Omental fat pad (tissue), 4 donors: ENCODE measurements at places on chromosomes 3 and 15.

DNA sequence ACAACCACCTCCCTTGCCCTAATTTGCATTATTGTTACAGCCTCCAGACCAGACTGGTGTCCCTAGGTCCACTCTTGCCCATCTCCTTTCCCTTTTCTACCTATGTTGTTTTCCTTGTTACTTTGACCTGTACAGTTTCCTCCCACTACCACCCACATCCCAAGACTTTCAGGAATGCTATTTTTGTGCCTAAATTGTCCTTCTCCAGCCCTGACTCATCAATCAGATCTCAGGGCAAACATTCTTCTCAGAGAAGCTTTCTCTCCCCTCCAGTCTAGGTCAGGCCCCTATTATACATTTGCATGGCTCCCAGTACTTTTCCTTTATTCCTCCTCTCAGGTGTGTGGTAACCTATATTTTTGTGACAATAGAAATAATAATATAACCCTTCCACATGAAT lies 241.5 kb downstream of the IGSF11 start:
- no peak for DNase-seq

DNA sequence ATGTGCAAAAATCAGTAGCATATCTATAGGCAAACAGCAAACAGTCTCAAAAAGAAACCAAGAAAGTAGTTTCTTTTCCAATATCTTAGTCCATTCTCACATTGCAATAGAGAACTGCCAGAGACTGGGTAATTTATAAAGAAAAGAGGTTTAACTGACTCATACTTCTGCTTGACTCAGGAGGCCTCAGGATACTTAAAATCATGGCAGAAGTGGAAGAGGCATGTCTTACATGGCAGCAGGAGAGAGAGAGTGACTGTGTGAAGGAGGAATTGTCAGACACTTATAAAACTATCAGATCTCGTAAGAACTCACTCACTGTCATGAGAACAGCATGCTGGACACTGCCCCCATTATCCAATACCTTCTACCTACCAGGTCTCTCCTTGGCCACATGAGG lies 327.9 kb upstream of the EPHA3 start:
- DNase-seq = no peak

DNA sequence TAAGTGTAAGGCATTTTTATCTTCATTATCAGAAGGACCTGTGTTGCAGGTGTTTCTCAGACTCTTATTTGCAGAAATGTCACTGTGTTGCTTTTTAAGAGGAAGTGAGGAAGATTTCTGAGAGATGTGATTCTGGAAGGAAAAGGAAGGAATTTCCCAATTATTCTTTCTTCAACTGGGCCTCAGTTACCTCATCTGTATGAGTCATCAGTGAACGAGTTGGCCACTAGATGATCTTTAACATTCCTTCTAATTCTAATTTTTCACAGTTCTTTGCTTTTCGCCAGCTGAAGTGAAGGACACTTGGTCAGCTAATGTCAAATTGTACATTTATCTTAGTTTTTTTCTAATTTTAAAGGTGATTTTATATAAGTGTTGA lies 28.9 kb downstream of the CLEC3B start:
- no peak for DNase-seq

- DNase-seq = no peak
Measured at GRCh38 chr15:73884159-73884558, 10.8 kb downstream of the TBC1D21 start.

- no peak for DNase-seq
Measured at GRCh38 chr3:183265834-183266417, 12.9 kb downstream of the B3GNT5 start.

DNA sequence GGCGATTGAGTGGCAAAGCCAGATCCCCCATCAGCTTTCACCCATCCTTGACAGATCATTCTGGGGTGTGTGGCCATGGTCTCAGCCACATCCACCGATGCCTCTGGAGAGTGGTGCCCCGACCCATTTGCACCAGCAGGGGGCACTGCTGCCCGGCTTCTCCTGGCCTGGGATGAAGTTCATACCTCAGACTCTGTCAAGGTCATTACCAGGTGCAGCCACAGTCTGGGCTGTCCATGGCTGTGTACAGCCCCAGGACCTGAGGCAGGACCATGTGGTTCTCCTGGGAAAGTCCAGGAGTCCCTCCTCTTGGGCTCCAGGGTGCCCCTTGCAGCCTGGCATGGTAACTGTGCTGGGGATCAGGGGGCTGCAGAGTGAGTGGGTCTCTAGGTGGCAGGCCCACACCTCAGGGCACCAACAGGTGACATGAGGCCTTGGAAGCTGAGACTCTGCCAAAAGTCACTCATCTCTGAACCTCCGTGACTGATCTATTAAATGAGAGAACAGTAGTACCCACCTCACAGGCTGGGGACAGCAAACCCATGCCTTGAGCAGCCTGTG lies 67.2 kb downstream of the CACNA2D2 start:
- no peak for DNase-seq

- no peak for DNase-seq
Measured at GRCh38 chr3:191414286-191414685, 46.7 kb upstream of the PYDC2 start.

GRCh38 chr3:150114273-150114672 lies 143.6 kb upstream of the PFN2 start:
- no peak for DNase-seq

- no peak for DNase-seq
Measured at GRCh38 chr3:123096731-123097130, 29.9 kb downstream of the PDIA5 start.

DNA sequence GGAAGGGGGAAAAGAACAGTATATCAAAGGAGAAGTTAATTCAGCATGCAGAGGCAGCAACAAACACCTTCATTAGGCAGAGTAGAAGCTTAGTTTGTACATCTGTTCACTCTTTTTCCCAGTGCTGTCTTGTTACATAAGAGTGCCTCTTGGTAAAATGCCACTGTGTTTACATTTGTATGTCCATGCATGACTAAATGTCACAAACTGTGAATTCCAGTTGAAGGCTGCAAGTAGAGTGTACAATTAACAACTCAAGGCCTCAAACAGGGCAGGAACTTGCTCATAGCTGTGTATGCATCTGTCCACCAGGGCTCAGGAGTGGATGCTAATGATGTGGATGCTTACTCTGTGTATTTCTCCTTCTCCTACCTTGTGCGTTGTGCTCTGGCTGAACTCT lies 214.2 kb upstream of the TPM1 start:
- DNase-seq = no peak

DNA sequence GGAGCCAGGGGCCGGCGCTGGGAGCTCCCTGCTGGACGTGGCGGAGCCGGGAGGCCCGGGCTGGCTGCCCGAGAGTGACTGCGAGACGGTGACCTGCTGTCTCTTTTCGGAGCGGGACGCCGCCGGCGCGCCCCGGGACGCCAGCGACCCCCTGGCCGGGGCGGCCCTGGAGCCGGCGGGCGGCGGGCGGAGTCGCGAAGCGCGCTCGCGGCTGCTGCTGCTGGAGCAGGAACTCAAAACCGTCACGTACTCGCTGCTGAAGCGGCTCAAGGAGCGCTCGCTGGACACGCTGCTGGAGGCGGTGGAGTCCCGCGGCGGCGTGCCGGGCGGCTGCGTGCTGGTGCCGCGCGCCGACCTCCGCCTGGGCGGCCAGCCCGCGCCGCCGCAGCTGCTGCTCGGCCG lies 1.5 kb downstream of the SMAD6 start:
- DNase-seq = no peak

DNA sequence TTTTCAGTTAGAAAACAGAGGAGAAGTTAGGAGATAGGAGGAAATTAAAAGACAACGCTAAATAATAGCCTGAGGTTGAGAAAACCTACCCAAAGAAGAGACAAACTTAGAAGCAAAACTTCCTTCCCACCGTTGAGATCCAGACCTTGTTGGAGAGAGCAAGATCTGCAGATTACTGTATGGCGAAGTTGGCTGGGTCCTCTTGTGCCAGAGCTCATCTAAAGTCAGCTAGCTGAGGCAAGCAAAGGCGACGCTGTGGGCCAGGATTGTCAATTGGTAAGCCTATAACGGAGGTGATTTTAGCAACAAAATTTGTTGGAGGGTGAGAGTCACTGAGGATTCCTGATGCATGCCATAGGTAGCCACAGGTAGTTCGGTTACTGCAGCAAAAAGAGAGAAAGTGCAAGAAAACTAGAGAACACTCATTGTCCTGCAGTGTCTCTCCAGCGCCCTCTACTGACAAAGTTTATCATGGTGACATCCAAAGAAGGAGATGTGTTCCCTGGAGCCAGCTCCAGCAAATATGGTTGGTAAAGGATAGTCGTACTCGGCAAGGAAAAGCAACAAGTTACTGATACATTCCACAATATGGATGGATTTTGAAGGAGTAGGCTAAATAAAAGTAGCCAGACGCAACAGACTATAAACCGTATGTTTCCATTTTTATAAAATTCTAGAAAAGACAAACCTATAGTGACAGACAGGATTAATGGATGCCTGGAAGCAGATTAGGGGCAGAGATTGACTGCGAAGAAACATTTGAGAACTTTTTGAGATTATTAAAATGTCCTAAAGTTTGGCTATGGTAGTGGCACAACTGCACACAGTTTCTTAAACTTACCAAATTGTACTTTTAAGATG lies 9.8 kb upstream of the OR5K4 start:
- DNase-seq = no peak

DNA sequence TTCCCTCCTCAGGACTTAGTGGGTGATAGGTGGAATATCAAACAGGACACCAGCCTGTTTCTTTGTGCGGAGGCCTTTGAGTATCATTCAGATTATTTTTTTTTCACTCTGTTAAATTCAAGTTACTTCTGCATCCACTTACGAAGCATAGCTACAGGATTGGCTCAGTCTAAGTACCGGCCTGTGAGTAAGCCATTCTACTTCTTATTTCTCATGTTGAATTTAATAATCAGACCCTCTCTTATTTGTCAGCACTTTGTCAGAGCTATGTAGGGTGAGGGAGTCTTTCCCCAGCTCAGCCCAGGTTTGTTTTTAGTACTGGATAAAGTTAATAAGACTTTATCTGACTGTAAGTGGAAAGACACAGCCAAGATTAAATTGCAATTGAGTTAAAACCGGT lies 54.7 kb downstream of the ITPR1 start:
- DNase-seq = no peak

- DNase-seq = no peak
Measured at GRCh38 chr3:105385819-105386508, 19.3 kb downstream of the ALCAM start.

- no peak for DNase-seq
Measured at GRCh38 chr15:68698708-68699107, 119.9 kb downstream of the CORO2B start.

GRCh38 chr15:48046813-48047438 lies 73.9 kb upstream of the SLC24A5 start:
- DNase-seq = no peak

- DNase-seq = no peak
Measured at GRCh38 chr3:40079203-40079846, 230.2 kb upstream of the EIF1B start.

DNA sequence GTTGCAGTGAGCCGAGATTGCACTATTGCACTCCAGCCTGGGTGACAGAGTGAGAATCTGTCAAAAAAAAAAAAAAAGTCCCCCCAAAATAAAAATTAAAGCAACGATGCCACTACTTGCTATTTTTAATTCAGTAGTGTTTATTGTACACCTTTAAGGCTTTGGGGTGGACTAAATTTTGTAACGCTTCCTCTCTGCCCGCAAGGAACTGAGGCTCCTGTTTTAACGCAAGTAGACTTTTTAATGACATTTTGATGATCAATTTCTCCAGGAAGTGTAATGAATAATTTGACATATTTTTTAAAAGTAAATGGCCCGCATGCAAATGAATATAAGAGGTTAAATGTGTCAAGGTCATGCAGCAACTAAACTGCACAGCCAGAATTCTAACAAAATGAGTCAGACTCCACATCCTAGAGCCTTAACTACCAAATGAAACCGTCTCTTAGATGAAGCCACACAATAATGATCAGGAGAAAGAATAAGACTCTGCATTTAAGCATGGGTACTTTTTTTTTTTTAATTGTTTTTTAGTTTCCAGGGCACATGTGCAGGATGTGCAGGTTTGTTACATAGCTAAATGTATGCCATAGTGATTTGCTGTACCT lies 96.8 kb upstream of the LMOD3 start:
- DNase-seq = no peak

DNA sequence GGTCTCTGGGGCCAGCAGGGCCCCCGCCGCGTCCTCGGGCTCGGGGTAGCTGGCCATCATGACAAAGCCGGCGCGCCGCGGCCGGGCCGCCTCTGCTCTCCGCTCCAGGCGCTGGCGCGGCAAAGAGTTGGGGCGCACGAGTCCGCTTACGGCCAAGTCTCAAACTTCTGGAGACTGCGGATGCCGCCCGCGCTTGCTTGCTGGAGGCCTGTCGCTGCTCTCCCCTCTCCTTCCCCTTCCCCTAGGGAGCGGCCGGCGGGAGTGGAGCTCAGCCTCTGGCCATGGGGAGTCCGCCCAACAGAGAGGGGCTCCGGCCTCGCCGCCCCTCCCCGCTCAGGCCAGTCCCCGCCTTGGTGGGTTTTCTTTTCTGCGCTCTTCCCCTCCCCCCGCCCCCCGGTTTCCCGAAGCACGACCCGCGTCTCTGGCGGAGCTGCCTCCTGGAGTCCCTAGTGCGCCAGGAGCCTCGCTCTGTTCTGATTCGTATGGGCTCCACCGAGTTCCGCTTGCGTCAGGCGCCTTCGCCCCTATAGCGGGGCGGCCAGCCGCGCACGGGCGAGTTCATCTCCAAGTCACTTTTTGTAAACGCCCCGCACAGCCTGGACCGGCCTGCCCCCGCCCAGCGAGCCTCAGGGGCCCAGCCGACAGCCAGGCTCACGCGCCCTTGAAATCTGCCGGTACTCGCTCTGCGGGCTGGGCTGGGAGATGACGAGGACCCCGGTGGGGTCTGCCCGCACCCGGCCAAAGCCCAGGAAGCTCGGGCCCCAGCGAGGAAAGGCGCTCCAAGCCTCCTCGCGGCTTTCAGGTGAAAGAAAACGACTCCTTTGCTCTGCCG lies at the start of the genes FOXL2 and FOXL2NB:
Gene FOXL2 (minus strand): TSS at position 475 of the 832 bp plus-strand sequence. CDS start 415 bp downstream, at position 60.
Gene FOXL2NB (plus strand): TSS at position 555 of the 832 bp plus-strand sequence. CDS start 148 bp downstream, at position 703.
- no peak for DNase-seq

DNA sequence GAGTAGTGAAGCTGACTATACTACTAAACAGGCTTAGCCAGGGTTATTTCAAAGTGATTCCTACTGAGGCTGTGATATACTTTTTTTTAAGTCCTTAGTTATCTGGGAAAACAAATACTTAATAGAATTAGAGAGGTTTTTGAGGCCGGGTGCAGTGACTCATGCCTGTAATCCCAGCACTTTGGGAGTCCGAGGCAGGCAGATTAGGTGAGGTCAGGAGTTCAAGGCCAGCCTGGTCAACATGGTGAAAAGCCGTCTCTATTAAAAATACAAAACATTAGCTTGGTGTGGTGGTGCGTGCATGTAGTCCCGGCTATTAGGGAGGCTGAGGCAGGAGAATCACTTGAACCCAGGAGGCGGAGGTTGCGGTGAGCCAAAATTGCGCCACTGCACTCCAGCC lies 34.2 kb downstream of the PRTG start:
- DNase-seq = no peak
